Stimulated activated CD4-positive, alpha-beta T cell treated with anti-CD3 and anti-CD28 coated beads, Interleukin-15, amount 100 ng/mL, for 48 hours (primary cell): ENCODE measurements at places on chromosomes 16 and 17.
A peak's percentile ranks its signal among the peaks of the same experiment; 100 is the strongest.

DNA sequence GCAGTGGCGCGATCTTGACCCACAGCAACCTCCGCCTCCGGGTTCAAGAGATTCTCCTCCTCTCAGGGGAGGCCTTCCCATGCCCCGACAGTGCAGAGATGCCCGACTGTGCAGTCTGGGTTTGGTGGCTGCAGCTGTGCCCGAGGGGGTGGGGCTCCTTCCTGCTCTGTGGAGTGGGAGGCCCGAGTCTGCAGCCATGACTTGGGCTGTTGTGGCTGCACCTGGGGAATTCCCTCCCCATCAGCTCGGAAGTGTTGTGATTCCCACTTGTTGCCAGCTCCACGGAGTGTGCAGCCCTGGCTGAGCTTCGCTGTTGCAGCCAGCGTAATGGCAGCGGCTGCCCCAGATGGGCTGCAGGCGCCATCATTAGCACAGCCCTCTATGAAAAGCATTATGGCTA is 66.4 kb upstream of the SMIM36 start:
- peak; percentile 16 for DNase-seq

DNA sequence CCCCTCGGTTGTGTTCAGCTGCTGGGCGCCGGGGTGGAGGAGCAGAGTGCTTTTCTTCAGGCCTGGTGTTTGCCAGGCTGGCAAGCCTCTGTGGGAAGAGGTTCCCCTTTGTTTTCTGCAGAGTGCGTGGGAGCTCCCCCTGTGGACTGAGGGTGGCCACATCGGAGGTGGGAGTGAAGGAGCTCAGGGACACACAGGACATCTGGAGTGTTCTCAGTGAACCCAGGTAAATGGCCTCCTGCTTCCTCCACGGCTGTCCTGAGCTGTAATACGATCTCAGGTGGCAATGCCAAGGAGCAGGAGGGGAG is 39.2 kb upstream of the IRF8 start:
- DNase-seq: no peak

DNA sequence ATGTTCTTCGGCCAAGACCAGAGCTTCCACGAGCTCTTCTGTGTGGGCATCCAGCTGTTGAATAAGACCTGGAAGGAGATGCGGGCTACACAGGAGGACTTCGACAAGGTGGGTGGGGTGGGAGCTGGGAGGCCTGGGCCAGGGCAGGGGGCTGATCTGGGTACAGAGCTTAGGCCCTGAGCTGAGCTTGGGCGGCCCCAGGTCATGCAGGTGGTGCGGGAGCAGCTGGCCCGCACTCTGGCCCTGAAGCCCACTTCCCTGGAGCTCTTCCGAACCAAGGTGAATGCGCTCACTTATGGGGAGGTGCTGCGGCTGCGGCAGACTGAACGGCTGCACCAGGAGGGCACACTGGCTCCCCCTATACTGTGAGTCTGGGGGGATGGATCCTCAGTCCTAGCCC is 3.5 kb downstream of the ELMO3 start:
- DNase-seq: no peak

DNA sequence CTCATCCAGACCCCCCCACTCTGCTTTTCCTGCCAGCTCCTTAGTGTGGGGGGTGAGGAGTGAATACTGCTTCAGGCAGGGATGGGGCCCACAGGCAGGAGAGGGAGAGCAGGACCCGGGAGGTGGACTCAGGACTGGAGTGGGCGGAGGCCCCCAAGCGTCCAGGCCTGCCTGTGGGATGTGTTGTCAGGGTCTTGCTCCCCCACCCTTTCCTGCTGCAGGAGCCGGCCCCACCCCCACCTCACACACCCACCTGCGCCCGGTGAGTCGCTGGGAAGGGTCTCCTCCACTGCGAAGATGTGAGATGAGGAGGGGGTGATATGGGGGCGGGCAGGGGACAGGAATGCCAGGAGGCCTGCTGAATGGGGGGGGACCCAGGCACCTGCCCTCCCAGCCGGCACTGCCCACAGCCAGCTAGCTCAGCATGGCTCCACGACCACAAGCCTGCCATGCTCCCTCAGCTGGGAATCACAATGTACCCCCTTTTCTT is 1.1 kb downstream of the FAM171A2 start:
- no peak for DNase-seq

- DNase-seq: no peak
Observed at GRCh38 chr16:2826591-2827373, 3.3 kb upstream of the ZG16B start.

- no peak for DNase-seq
Observed at GRCh38 chr16:30005341-30006094, 5.3 kb downstream of the DOC2A start.

GRCh38 chr17:76095943-76096342 is 7.6 kb downstream of the EXOC7 start:
- DNase-seq: no peak

DNA sequence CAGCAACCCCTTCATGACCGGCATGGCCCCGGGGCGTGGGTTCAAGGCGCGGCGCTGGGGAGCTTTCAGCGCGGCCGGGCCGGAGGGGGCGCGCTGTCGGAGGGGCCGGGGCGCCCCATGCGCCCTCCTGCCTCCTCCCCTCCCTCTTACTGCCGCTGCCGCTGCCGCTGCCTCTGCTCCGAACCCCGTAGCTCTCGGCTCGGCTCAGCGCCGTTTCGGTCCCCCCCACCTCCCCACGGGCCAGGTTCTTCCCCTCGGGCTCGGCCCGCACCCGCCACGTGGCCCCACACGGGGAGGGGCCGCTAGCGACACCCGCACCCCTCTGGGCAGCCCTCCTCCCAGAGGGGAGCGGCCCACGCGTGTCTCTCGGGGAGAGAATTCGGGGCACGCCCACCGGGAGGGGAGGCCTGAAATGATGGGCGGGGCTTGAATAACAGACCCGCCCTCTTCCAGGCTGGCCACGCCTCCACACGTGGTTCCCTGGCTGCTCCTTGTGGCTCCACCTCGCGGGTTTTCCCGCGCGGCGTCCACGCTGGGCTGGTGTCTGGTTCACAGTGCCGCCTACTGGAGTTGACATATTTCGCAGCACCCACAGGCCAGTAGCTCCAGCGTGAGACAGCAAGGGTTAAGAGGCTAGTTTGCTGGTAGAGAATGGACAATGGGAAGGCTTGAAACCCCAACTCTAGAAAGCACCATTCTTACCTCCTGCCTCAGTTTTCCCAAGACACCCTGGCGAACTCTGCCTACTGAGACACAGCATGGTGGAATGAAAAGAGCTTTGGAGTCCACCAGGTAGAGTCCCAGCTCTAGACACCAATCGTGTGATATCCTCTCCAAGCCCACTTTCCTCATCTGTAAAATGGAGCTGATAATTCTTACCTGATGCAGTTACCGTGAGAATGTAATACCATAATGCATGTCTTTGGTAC is at the start of gene KCNH4:
Gene KCNH4, minus strand, starts transcription at position 221 of the 929 bp plus-strand sequence. Its CDS starts 197 bp downstream, at position 24.
- DNase-seq: peak; percentile 89

DNA sequence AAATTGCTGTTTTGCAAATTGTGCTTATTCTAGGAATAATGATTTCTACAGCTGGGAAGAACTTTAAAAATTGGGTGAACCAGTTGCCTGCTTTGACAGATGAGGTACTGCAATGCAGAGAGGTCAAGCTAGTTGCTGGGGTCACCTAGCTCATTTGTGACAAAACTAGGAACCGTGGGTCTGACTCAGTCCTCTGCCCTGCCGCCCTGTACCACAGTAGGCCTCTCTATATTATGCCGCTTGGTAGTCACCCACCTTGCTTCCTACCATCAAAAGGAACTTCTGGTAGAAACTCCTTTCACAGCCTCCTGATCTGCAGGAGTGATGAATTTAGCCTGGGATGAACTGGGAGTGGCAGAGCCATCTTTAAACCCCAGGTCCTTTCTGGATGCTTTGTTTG is 105.7 kb downstream of the PITPNC1 start:
- no peak for DNase-seq

DNA sequence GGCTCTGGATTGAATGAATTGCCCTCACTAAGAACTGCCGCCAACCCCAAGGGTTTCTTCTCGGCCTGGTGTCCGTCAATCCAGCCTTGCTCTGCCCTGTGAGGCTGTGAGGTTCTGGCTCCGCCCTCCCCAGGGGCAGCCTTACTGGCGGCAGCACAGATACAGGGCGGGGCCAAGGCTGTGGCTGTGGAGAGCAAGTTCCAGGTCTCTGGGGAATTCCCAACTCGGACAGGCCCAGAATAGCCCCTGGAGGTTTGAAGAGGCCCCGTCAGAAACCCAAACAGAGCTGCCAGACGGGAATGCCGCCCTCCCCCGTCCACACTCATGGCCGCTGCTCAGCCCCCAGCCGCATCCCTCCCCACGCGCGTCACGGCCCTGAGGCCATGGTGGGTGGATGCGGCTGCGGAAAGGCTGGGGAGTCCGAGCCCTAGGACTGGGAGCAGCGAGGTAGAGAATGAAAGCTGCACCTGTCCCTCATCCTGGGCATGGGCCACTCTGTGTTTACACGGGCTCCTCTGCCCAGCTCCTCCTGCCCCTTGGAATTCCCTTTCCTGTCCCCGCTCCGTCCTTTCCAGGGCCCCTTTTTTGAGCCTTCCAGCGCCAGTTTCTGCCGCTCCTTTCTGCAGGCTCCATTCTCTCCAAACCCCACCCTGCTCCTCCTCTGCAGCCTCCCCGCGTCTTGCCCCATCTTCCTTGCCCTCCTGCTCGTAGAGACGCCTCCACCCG is 660 bp upstream of the PRRT2 start:
- DNase-seq: no peak

GRCh38 chr17:77106874-77107358 is 33.9 kb upstream of the SEC14L1 start:
- DNase-seq: no peak

DNA sequence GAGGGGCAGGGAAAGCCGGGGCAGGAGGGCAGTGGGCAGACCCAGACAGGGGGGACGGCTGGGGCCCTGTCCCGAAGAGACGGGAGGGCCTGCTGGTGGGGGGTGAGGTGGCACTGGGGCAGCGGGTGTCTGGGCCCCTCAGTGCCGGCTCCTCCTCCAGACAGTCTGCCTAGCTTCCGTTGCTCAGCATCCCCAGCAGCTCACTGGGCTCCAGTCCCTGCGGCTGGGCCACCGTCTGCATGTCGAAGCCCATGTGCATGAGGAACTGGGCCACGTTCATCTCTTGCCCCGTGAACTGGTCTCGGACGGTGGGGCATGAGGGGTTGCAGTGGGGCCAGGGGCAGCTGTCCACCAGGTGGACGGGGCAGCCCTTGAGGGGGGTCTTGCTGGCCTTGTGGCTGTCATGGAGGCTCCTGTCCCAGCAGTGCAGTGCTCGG is 5.8 kb upstream of the MYADML2 start:
- DNase-seq: no peak

- DNase-seq: no peak
Observed at GRCh38 chr16:78553268-78554039, 454.0 kb downstream of the WWOX start.

DNA sequence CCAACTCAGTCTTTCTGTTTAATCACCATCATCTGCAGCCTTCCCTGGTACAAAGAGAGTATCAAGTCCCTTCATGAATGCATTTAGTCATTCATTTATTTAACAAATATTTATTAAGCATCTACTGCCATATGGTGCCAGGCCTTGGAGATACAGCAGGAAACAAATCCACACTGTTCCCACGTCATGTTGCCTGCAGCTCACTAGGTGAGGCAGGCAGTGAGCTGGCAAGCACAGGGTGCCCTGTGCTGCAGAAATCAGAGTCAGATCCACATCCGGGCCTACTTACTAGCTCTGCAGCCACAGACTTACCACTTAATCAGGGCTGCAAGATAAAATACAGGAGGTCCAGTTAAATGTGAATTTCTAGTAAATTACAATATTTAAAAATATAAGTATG is 38.5 kb upstream of the CES5A start:
- no peak for DNase-seq

GRCh38 chr16:85757341-85757822 is 6.5 kb upstream of the C16orf74 start:
- DNase-seq: no peak

GRCh38 chr16:83586461-83587200 is 221.1 kb upstream of the HSBP1 start:
- no peak for DNase-seq

DNA sequence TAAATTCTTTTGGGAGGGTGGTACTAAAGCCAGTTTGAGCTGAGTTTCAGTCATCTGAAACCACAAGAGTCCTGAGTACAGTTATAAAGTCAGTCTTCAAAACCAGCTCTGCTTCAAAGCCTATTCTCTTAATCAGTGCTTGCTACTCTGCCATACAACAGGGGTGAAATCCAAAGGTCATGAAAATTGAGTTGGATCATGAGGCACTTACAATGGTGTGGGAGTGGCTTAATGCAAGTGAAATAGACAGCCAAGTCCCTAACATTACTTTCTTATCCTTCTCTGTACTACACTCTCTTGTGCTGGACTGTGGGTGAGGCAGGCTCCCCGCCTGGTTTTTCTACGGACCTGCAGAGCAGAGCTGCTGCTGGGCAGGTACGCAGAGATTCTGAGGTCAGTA is 12.4 kb downstream of the CBLN1 start:
- no peak for DNase-seq

DNA sequence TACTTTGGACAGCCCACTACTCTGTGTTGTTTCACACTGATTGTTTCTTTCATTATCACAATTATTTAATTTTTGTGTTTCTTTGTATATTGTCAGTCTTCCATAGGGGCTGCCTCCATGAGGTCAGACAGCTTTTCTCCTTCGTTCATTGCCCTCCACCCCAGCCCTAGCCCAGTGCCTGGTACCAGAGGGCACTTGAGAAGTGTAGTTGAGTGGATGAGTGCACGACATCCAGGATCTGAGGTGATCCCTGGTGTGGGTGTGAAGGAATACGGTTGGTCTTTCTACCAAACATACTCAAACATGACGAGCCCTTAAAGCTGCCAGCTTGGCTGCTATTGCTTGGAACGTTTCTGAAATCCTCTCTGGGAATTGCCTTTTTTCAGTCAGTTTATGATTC is 37.9 kb downstream of the DHRS7B start:
- DNase-seq: no peak

DNA sequence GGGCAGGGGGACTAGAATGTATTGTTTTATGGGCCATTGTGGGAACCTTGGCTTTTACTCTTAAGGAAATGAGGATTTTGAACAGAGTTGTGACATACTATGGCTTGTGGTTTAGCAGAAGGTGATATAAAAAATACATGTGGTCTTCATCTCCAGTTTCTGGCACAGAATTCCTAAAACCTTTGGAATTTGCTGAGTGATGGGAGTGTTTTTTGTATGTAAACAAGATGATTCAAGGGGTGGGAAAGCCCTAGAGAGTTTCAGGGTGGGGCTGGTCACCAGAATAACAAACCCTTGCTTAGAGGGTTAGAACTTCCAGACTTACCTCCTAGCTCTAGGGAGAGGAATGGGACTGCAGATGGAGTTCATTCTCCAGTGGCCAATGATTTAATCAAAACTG is 316.1 kb downstream of the PHKB start:
- no peak for DNase-seq

- no peak for DNase-seq
Observed at GRCh38 chr16:30820952-30821421, 34.0 kb upstream of the ZNF629 start.

GRCh38 chr17:63665527-63666214 is 34.3 kb downstream of the LIMD2 start:
- DNase-seq: no peak
